ENCODE measurements at places on chromosomes 3 and 15.

DNA sequence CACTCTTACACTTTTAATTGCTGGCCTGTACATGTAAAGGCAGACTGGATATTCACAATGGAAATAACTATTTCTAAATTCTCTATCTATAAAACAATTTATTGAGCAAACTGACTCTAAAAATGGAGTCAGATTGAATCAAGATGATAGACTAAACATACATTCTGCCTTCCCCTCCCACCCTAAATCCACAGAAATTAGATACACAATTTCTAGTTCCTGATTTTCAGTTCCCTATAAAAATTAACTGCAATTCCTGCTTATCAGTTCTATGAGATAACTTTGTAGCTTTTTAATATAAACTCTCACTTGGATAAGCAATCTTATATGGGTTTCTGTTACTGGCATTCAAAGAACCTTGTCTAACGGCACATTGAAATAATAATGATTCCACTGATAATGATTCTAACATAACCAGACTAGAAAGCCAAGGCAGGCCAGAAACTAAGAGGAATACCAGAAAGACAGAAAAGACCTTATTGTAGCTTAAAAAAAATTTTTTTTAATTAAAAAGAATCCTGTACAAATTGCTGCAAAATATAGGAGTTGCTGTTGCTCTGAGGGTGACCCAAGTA lies 33.1 kb downstream of the TBC1D5 start:
- DNase-seq, result no peak

DNA sequence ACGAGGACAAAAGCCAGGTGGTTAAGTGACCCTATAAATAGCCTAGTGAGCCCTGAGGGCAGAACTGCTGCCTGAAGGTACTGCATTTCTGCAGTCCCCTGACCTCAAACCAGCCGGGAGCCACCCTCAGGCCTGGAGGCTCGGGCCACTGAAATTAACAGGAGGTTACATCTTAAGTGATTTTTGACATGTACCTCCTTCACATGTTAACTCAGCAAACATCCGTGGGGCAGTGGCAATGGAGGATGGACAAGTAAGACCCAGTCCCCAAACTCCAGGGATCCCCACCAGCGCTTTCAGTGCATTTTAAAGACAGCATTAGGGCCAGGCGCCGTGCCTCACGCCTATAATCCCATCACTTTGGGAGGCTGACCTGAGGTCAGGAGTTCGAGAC lies 26.2 kb downstream of the PSTPIP1 start:
- DNase-seq, result no peak

DNA sequence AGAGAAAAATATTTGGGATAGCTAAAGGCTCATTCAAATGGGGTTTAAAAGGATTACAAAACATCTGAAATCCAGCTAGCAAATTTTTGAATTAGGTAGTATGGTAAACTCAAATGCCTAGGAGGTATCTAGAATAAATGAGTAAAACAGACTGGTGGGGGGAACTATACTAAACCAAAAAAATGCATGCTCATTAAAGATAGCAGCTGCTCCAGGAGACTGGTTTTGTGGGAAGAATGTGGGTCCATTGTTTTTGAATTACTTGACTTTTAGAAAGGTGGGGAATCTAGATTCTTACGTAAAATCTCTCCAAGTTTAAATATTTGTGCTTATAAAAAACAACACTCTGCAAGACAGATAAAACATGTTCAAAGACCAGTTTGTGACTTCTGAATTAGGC lies 73.8 kb downstream of the LEKR1 start:
- DNase-seq, result no peak

DNA sequence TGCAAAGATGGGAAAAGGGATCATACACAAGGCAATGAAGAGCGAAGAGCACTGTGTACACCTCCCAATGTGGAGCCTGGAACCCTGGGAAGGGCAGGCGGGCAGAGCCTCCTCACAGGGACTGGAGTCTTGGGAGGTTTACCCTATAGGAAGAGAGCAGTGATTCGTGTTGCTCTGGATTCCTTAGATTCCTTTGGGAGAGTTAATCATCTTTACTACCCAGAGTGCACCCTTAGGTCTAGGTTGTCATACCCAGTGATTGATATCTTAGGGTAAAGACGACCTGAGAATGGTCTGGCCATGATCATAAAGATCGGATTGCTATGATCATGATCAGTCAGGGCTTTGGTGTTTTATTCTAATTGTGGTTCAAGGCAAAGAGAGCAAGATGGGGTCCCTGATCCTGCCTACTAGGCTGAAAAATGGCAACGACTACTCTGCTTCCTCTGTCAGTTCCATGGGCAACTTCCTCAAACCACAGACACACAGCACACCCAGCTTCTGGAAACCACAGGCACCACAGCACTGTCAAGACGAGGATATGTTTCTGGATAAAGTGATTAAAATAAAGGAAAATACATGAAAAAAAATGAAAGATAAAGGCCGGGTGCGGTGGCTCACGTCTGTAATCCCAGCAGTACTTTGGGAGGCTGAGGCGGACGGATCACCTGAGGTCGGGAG lies 20.4 kb upstream of the MAP6D1 start:
- DNase-seq, result no peak

GRCh38 chr15:79378394-79379109 lies 53.6 kb upstream of the MINAR1 start:
- DNase-seq, result no peak

- DNase-seq, result no peak
Measured at GRCh38 chr3:119570229-119570628, 9.1 kb upstream of the ADPRH start.

DNA sequence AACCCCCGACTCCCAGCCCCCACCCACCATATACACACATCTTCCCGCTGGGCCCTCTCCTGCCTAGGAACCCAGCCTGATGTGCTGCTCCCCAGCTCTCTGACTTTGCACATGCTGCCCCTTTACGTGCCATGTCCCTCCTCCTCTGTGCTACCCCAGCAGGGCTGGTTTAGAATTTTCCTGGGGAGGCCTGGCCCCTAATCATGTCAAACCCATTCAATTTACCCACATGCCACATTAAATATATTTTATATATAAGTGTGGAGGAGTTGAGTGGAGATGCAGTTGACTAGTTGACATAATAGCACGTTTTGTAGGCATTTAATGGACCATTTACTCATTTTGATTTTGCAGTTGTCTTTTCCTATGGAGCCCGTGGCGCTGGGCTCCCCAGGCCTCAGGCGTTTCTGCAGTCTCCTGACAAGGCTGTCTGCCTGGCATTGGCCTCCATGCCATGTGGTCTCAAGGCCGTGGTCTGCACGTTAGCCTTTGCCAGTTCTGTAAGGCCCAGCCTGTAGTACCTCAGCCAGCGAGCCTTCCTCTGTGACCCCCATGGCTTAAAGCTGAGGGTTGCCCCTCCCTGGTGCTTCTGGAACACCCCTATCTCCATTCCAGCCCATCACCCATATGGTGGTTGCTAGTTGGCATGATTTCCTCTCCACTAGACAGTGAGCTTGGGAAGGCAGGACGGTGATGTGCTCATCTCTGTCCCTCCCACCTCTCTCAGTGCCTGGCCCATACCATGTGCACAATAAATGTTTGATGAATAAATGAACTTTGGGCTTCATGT lies 155.8 kb downstream of the TLE3 start:
- no peak for DNase-seq

DNA sequence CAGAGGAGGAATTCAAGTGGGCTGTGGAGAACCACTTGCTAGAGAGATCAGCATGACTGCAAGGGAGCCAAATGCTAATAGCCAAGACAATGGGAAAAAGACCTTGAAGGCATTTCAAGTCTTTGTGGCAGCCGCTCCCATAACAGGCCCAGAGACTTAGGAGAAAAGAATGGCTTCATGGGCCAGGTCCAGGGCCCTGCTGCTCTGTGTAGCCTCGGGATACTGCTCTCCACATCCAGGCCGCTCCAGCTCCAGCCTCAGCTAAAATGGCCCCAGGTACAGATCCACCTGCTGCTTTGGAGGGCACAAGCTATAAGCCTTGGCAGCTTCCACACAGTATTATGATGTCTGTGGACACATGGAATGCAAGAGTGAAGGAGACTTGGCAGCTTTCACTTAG lies 157.7 kb downstream of the NECTIN3 start:
- DNase-seq, result no peak

- DNase-seq, result no peak
Measured at GRCh38 chr3:44060164-44060563, 181.5 kb upstream of the TOPAZ1 start.

GRCh38 chr3:112293368-112294321 lies at the start of gene SLC9C1:
TSS of gene SLC9C1 (minus strand) at chr3:112294216. CDS start at chr3:112286791, 7,425 bp downstream.
- DNase-seq, result no peak

DNA sequence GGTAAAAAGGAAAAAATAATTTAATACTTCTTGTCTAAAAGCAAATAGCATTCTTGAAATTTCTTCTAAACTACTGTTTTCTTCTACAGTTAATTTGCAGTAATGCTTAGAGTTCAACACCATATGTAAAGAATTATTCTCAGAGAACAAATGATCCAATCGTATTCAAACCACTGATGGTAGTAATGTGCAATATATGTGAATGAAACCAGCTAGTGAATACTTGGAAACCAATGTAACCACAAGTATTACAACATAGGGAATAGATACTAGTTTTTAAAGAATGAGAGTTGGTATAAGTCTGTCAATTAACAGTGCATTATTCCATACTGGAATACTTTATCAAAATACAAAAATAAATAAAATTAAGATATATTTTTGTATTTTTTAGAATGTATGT lies 850.0 kb downstream of the DIPK2A start:
- DNase-seq, result no peak

GRCh38 chr3:64349551-64349950 lies 124.3 kb upstream of the PRICKLE2 start:
- no peak for DNase-seq

- no peak for DNase-seq
Measured at GRCh38 chr15:91408476-91409076, 308.5 kb downstream of the SV2B start.

DNA sequence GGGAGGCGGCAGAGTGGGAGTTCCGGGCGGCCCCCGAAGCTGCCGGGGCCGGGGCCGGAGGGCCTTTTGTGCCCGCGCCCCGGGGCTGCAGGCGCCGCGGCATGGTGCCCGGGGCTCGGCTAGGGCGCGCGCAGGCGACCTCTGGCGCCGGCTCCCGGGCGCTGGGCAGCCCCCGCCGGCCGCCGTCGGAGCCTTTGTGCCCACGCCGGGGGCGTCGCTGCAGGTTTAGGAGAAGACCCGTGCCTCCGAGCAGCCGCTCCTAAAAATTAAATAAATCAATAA lies 299 bp downstream of the PAQR9 start:
- no peak for DNase-seq

DNA sequence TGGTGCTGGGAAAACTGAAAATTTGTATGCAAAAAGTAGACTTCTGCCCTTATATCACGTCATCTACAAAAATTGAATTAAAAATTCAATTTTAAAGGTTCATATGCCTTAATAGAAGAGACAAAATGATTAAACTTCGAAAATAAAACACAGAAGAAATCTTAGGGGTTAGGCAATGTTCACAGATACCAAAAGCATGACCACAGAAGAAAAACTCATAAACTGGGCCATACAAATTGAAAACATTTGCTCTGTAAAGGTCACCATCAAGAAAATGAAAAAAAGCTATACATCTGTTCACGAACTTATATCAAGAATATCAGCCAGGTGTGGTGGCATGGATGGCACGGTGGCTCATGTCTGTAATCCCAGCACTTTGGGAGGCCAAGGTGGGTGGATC lies 245.1 kb downstream of the PCCB start:
- no peak for DNase-seq

GRCh38 chr15:43370310-43370974 lies 401 bp downstream of the ZSCAN29 start:
- peak; percentile 21 for DNase-seq

GRCh38 chr15:33730815-33731214 lies 237.5 kb upstream of the CHRM5 start:
- DNase-seq, result no peak

DNA sequence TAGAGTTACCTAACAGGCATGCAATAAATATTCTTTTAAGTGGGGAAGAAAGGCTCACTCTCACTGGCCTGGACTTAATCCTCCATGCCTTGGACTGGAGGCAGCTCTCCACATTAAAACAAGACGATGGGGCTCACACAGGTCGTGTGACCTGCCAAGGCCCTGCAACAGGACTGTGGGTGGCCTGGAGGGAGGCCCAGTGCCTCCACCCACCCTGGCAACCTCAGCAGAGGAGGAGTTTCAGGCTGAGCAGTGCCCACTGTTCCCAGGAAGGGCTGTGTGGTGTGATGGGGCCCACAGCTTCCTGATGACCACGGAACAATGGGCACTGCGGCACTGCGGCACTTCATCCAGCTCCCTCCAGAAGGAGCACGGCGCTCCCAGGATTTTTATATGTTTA lies 5.5 kb downstream of the UROC1 start:
- DNase-seq, result no peak

DNA sequence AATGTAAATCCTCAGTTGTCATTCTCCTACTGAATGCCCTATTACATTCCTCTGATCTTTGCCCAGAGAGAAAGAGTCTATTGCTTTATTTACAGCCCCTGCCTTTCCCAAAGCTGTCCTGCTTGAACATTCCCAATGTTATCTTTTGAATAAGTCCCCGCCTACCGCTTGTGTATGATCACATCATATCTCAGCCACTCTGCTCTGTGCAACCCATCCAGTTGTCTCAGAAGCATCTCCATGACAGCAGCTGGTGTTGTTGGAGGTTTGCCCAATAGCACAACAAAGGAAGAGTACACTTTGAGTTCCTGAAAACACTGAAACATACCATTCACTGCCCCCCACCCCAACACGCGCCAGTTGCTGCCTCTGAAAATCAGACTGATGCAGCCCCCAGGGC lies 22.0 kb upstream of the FAM3D start:
- DNase-seq, result no peak

DNA sequence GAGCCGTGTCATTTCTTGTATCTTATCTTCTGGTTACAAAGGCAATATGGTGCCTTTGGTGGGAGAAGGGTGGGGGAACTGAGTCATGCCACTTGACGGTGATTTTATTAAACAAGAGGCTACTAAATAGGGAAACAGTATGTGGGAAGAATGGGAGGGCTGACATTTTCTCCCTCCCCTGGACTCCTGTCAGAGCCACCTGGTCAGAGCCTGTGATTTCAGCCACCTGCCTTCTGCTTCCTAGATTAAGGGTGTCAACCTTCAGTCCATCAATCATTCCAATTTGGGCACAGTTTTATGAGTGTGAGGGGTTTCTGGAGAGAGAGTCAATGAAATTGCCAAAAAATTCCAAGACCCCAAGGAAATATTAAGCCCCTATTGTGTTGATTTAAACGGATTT lies 87.4 kb downstream of the CHDH start:
- no peak for DNase-seq

- no peak for DNase-seq
Measured at GRCh38 chr3:39808467-39809180, 785 bp upstream of the MYRIP start.

GRCh38 chr15:86089422-86089821 lies 9.8 kb downstream of the AGBL1 start:
- no peak for DNase-seq

GRCh38 chr3:137438561-137438960 lies 325.6 kb upstream of the SOX14 start:
- no peak for DNase-seq
